ENCODE measurements at places on chromosomes 5 and 9. TPM values are rescaled to one million over a fixed set of nuclear protein-coding genes. Genes with fewer than 3 reads are reported as not detected.
A peak's percentile ranks its signal among the peaks of the same experiment; 100 is the strongest.

HTR1A gene
- total RNA-seq = not detected

CDH6 gene
- total RNA-seq = 0.85 TPM

ZFP2 gene
- 0.80 TPM for total RNA-seq

SAXO1 gene
- not detected for total RNA-seq

PCDHA13 gene
- total RNA-seq = 0.27 TPM

BAAT gene
- total RNA-seq = not detected

PCDH1 gene
- 64.4 TPM for total RNA-seq

LEAP2 gene
- 7.2 TPM for total RNA-seq

FBP2 gene
- total RNA-seq = not detected

BARHL1 gene
- total RNA-seq = not detected

SPINK5 gene
- total RNA-seq = 0.94 TPM

GRCh38 chr9:105385381-105385985 is 62.4 kb upstream of the FSD1L start:
- H3K4me3 ChIP-seq = no peak overlapping the region
- peak; percentile 35 for DNase-seq
- H3K27me3 ChIP-seq = no peaks in the 10 kb centered on the region
- no peaks in the 10 kb centered on the region for H3K36me3 ChIP-seq

DNA sequence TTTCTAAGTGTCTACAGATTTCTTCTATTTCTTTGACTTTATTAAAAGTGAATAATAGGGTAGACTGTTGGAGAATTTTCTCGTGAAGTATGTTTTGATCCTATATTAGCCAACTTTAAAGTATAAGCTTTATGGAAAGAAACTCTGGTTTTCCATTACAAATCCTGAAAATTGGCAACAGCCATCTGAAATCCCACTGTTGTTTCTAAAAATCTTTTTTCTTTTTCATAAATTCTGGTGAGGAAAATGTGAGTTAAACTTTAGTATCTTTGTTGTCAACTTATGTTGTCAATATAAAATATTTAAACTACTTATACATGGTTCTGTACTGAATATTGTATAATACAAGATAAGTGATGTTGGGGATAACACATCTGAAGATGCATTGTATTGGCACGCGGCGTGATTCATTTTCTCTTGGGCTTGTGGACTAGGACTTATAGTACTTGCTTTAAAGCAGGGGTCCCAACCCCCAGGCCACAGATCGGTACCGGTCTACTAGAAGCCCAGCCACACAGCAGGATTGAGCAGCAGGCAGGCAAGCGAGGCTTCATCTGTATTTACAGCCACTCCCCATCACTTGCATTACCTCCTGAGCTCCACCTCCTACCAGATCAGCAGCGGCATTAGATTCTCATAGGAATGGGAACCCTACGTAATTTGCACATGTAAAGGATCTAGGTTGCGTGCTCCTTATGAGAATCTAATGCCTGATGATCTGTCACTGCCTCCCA is 12.7 kb downstream of the MAMDC2 start:
- H3K27ac ChIP-seq = peak overlapping the region; percentile 34
- H3K36me3 ChIP-seq = no peaks in the 10 kb centered on the region
- no peak overlapping the region for H3K4me3 ChIP-seq
- DNase-seq = no peak
- H3K4me1 ChIP-seq = no peaks in the 10 kb centered on the region

DNA sequence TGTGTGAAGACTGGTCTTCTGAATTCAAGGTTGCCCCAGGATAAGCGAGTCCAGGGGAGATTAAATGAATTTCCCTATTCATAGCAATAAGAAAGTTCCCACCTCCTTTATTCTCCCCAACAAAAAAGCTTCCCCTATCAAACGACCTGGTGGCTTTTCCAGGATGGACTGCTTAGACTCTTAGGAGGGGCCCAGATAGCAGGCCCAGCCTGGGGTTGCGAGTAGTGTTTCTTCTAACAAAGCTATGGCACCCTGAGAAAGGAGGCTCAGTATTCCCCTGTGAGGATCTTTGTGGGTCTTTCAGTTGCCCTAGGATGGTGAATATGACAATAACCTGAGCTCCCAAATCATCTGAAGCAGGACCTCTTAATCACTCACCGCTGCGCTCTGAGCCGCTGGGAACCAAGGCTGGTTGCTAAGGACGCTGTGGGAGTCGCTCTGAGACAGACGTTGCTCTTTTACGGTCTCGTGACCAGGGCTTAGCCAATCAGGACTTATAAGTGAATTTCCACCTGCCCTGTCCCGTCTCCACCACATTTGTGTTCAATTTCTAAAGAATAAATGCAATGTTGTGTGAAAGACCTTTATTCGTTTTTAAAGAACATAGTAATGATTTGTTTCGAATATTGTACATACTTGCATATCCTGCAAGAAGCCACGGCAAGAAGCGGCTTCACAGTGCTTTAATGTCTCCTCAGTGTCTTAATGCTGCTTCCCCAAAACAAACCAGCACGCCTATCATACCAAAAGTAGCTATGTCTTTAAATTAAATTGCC is at the start of gene TMEM232:
Gene TMEM232, minus strand, starts transcription at position 423 of the 776 bp plus-strand sequence. CDS start 59,319 bp downstream, outside the sequence.
- peak within 1 kb of the TSS; percentile 21 for H3K4me3 ChIP-seq
- no peak within 1 kb of the TSS for H3K27ac ChIP-seq
- no peaks in the 10 kb centered on the region for H3K27me3 ChIP-seq
- no peaks in the 10 kb centered on the region for H3K36me3 ChIP-seq
- DNase-seq = peak; percentile 70

GRCh38 chr9:88664773-88665172 is 129.8 kb downstream of the NXNL2 start:
- H3K27ac ChIP-seq = no peak overlapping the region
- H3K4me3 ChIP-seq = no peak overlapping the region
- no peaks in the 10 kb centered on the region for H3K4me1 ChIP-seq
- no peaks in the 10 kb centered on the region for H3K36me3 ChIP-seq
- H3K27me3 ChIP-seq = no peaks in the 10 kb centered on the region

GRCh38 chr9:78212868-78213267 is 23.0 kb upstream of the CEP78 start:
- H3K27me3 ChIP-seq = no peaks in the 10 kb centered on the region

GRCh38 chr5:60248901-60249300 is 355.4 kb upstream of the PDE4D start:
- H3K4me3 ChIP-seq = no peak overlapping the region
- DNase-seq = no peak
- H3K27me3 ChIP-seq = no peaks in the 10 kb centered on the region
- H3K36me3 ChIP-seq = no peaks in the 10 kb centered on the region

- no peaks in the 10 kb centered on the region for H3K36me3 ChIP-seq
- H3K4me1 ChIP-seq = no peaks in the 10 kb centered on the region
- no peak overlapping the region for H3K27ac ChIP-seq
- H3K4me3 ChIP-seq = no peak overlapping the region
- DNase-seq = no peak
These were observed 132.4 kb upstream of the EPB41L4A start for GRCh38 chr5:112551419-112552032.

- H3K4me1 ChIP-seq = no peaks in the 10 kb centered on the region
- no peak for DNase-seq
- H3K36me3 ChIP-seq = no peaks in the 10 kb centered on the region
These were observed 7.8 kb upstream of the GPX8 start for GRCh38 chr5:55151923-55152842.
